Sciatic nerve (tissue), 2 donors: ENCODE measurements at places on chromosomes 11 and 22.

GRCh38 chr11:131234221-131234620 is 136.2 kb upstream of the NTM start:
- no peak for DNase-seq

DNA sequence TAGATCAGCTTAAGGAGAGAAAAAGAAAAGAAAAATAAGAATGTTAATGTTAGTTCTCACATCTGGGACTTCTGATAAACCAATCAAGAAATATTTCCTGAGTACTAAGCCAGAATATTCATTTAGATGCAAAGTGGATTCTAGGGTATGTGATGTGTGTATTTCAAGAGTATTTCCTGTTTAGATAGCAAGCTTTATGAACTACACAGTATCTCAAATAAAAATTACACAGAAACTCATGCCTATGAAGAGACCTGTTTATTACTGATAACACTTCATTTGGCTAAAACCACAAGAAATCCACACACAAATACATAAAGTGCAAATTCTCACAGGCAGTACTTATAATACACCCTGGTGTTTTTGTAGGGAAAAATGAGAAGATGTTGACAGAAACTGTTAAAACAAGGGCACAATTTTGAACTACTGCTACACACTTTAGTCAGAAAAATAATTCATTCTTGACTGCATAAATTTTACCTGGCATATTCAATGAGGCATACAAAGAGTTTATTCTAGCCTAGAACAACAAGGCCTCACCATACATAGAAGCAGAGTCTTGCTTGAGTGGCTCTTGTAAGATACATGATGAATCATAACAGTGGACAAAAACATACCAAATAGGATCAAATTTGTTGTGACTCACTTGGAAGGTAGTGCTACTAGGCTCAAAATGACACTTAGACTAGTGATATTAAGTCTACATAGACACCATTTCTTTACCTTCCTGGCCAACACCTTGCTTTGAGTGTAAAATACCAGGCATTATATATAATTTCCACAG is 18.8 kb upstream of the P4HA3 start:
- no peak for DNase-seq

- no peak for DNase-seq
Measured at GRCh38 chr11:126197277-126197939, 14.0 kb downstream of the RPUSD4 start.

- DNase-seq = no peak
Measured at GRCh38 chr11:44043157-44043556, 4.6 kb upstream of the ACCSL start.
